ENCODE measurements at places on chromosomes 1 and 21.

- DNase-seq, result peak; percentile 82
Measured at GRCh38 chr1:40709100-40709801, 17.7 kb downstream of the NFYC start.

DNA sequence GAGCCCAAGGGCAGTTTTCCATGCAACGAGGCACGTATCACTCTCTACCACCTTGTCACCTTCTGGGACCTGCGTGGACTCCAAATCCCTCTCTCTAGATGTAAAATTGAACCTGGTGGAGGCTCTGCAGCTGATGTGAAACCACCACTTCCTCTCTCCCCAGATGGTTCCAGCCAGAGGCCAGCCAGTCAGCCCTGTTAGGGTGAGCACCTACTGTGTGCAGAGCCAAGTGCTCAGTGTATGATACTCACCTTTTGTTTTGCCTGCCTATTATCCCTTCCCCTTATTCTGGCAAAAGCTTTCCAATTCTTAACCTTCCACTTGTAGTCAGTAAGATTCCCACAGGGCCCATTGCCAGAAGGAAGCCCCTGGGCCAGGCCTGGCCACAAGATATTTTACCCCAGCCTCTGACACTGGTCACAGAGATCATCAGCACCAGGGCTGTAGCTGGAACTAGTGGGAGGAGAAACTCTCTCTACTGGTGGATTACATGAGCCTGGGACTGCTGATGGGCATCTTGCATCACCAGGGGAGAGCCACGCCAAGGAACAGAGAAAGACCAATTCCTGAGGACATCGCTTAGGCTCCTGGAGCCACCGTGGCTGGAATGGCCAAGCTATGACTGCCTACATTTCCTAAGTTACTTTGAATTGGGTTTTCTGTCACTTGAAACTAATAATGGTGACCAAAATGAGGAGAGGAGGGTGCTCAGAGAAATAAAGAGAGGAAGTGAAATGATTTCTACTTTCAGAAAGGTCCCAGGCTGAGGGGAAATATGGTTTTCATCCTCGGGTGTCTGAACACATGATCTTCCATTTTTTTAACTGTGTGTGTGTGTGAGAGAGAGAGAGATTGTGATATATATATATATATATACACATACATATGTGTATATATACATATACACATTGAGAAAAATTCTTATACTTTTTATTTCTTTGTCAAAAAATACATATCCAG is 26.6 kb upstream of the RD3 start:
- no peak for DNase-seq

DNA sequence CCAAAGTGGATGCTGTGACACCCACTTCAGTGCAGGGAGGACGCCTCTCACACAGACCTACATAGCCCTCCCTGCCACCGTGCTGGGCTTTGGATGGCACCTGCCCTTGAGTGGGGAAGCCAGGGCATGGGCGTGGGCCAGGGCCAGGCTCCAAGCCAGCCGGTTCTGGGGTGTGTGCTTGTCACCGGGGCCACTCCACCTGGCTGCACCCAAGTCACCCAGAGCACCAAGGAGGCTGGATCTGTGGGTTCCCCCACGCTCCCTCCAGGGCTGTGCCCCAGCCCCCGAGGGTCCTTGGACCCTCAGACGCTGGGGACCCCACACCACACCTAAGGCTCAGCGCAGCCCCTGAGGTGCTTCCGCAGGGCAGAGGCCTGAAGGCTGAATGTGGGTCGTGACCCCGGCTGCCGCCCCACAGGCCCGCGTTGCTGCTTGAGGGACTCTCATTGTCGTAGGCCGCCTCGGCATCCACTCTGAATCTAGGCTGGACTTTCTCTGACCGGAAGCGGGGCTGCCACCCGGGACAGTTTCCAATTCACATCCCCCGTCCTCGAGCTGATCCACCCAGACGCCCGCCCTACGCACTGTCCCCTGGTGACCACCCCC is 1.5 kb downstream of the MXRA8 start:
- DNase-seq, result no peak

- DNase-seq, result no peak
Measured at GRCh38 chr1:201883266-201883665, 5.4 kb upstream of the SHISA4 start.

GRCh38 chr1:205947024-205947423 is 3.8 kb upstream of the SLC26A9 start:
- peak; percentile 59 for DNase-seq

DNA sequence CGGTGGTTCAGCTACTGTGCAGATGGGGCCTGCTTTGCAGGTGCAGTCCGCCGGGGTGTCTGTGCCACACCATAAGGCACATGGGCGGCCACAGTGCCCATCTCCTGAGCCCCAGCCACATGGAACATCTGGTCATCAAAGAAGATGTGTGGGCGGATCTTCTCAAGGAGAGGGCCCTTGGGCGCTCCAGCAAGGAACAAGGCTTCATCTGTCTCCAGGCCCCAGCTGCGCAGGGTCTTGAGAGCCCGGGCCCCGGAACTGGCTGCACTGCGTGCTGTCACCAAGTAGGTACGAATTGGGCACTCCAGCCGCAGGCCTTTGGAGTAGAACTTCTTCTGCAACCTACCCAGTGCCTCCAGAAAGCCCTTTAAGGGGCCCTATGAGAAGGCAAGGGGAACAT is 12.8 kb downstream of the NT5C1A start:
- DNase-seq, result no peak

DNA sequence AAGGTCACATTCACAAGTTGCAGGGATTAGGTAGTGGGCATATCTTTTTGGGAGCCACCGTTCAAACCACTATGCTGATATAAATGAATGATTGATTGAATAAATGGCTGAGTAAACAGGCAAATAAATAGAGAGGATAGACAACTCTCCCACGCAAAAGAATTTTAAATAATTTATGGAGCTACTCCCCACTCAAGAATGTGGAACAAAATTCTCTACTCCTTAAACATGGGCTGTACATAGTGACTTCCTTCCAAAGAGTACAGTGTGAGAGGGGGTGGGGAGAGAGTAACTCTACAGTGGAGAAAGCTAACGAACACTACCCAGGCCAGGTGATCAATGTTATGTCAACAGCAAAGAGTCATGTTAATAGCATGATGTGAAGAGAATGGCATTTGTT is 40.7 kb downstream of the KRTAP19-8 start:
- no peak for DNase-seq

DNA sequence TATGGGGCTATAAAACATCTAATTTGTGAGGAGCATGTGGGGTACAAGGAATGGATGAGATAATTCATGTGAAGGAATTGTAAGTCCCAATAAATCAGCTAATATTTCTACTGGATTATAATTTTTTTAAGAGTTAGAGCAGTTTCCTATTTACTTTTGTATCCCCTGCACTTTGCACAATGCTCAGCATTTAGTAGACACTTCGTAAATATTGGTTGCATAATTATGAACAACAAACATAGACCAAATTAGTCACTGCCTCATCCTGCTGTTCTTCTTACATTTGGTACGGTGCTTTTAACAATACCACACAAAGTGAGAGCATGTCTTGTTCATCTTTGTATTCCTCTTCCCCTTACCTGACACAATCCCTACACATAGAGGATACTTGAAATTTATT is 27.1 kb upstream of the RRP15 start:
- DNase-seq, result no peak

GRCh38 chr21:39317134-39318090 is 4.0 kb upstream of the BRWD1 start:
- no peak for DNase-seq

DNA sequence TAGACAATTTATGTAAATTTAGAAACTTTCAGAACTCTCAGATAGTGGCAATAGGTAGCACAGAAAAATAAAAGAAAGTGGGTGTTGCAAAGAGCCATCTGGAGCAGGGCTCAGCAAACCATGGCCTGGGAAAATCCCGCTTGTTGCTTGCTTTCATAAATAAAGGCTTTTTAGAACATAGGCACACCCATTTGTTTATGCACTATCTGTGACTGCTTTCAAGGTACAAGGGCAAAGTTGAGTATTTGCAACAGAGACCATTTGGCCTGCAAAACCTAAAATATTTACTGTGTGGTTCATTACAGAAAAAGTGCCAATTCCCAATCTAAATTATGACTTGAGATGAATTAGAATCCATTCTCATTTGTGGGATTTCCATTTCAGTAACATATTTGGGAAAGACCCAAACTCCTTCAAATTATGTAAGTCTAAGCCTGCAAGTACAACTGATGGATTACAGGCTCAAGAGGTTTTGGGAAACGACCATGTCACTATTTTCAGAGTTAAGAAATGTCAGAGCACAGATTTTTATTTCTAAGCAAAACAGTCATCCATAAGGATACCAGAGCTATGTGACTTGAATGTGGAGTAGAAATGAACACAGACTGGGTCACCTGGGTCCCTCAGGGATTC is 43.5 kb upstream of the DPT start:
- no peak for DNase-seq

- DNase-seq, result no peak
Measured at GRCh38 chr1:211326528-211327345, at the start of gene TRAF5. Gene TRAF5 (plus strand): TSS chr1:211326833. CDS start chr1:211353240, 26,407 bp downstream.

- no peak for DNase-seq
Measured at GRCh38 chr1:25802915-25803314, 2.9 kb downstream of the SELENON start.

- no peak for DNase-seq
Measured at GRCh38 chr1:234342774-234343173, 30.5 kb upstream of the COA6 start.

DNA sequence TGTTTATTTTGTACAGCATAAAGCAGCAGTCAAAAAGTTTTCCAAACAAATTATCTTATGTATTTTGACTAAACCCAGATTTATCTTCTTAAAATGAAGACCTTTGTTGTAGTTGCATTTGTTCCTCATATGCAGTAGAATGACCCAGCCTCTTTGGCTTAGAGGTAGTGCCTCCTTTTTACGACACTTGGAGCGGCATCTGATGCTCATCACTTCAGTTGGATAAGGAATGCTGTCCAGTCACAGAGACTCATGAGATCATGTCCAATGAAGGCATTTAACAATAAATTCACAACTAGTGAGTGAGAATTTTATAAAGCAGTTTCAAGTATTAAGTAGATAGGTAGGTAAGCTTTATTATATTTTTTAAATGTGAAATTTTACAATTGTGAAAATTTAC is 35.2 kb downstream of the PTPRC start:
- no peak for DNase-seq

- DNase-seq, result no peak
Measured at GRCh38 chr1:205140113-205140512, 18.3 kb upstream of the RBBP5 start.

GRCh38 chr1:211705467-211706091 is 30.2 kb upstream of the NEK2 start:
- peak; percentile 56 for DNase-seq

DNA sequence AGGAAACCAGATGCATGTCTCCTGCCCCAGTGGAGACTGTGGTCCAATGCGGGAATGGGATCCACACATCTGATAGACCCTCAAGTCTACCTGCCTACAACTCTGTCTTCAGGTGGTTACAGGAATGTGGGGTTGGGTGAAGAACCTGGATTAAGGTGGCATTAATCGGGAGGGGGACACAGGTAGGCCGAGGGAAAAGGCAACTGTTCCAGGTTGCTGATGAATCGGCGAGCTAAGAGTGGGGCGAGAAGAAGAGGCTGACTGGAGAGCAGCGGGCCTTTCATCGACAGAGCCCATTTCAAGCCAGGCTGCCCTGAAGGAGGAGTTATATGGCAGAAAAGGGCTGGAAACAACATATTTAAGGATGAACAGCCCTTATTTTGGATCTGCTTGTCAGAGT is 836 bp downstream of the CD2 start:
- no peak for DNase-seq

DNA sequence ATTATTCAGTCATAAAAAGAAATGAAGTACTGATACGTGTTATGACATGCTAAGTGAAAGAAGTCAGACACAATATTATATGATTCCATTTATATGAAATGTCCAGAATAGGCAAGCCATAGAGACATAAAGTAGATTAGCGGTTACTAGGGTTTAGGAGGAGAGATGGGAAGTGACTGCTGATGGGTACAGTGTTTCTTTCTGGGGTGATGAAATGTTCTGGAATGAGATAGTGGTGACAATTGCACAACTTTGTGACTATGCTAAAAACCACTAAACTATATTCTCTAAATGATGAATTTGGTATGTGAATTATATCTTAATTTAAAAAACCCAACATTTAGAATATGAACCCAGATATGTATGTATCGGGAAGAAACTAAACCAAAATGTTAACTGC is 27.6 kb downstream of the IPP start:
- no peak for DNase-seq

DNA sequence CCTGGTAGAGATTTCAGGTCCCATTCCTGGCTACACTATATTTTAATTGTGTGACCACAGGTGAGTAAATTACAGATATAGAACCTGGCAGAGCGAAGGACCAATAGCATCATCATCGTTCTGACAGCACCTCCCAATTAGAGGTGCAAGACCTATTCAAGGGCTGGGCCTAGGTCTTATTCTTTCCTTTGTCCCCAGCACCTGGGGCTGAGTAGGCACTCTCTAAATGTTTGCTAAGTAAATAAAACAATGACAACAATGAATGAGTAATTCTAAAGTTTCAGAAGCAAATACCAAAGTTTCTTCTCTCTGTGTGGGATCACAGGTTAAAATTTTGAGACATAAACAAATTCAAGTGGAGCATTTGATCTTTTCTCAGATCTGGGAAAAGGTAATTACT is 32.7 kb downstream of the BEND5 start:
- DNase-seq, result no peak

GRCh38 chr21:39088831-39089380 is 94.3 kb downstream of the PSMG1 start:
- DNase-seq, result peak; percentile 37

- DNase-seq, result no peak
Measured at GRCh38 chr1:45275054-45275453, 51.6 kb upstream of the HPDL start.
